ENCODE measurements at places on chromosomes 2 and 18. TPM values are rescaled to one million over a fixed set of nuclear protein-coding genes. Genes with fewer than 3 reads are reported as not detected.

The SDC1 gene
- total RNA-seq, result 24.3 TPM

The GALNT13 gene
- total RNA-seq, result not detected

The CDKL4 gene
- total RNA-seq, result 1.4 TPM

The CRYGD gene
- total RNA-seq, result not detected

- H3K4me1 ChIP-seq, result peaks cover 5% of the 10 kb centered on the region
- no peak overlapping the region for H3K27ac ChIP-seq
- H3K4me3 ChIP-seq, result no peak overlapping the region
- no peak for DNase-seq
Measured at GRCh38 chr2:187215532-187216240, 232.4 kb downstream of the CALCRL start.

GRCh38 chr18:74342416-74343043 lies 26.9 kb downstream of the C18orf63 start:
- DNase-seq, result no peak
- no peaks in the 10 kb centered on the region for H3K36me3 ChIP-seq
- H3K27ac ChIP-seq, result no peak overlapping the region
- no peaks in the 10 kb centered on the region for H3K27me3 ChIP-seq

DNA sequence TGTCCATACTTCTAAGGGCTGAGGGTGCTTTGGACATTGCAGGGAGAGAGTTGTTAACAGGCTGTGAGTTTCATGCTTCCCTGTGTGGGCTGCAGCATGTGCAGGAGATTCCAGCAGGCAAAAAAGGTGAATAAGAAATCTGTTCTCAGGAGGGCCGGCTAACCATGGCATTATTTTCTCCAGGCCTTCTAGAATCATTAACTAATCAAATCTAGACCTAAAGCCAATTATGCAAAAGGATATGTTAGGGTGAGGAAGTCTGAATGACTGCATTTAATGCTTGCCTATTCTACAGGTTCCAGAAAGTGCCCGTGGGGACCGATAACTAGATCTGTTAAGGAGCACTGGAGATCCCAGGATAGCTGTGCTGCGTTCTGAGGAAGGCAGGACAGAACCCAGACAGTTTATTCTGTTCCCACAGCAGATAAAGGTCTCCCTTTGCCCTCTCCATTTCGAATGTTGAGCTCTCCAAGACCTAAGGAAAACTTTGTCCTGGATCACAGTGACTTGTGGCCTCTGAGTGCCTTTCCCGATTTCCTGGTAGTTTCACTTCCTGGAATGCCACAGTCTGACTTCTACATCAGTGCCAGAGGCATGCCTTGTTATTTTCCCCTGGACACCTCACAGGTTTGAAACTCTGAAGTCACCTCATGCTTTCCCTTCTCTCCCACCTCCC lies 50.0 kb upstream of the ZFP36L2 start:
- no peak for DNase-seq
- H3K27ac ChIP-seq, result peak overlapping the region; percentile 14
- H3K4me1 ChIP-seq, result no peaks in the 10 kb centered on the region
- H3K36me3 ChIP-seq, result no peaks in the 10 kb centered on the region
- H3K27me3 ChIP-seq, result no peaks in the 10 kb centered on the region

- H3K27me3 ChIP-seq, result no peaks in the 10 kb centered on the region
- H3K36me3 ChIP-seq, result no peaks in the 10 kb centered on the region
- H3K27ac ChIP-seq, result no peak overlapping the region
- DNase-seq, result no peak
Measured at GRCh38 chr2:240400371-240401161, 34.9 kb upstream of the GPC1 start.

DNA sequence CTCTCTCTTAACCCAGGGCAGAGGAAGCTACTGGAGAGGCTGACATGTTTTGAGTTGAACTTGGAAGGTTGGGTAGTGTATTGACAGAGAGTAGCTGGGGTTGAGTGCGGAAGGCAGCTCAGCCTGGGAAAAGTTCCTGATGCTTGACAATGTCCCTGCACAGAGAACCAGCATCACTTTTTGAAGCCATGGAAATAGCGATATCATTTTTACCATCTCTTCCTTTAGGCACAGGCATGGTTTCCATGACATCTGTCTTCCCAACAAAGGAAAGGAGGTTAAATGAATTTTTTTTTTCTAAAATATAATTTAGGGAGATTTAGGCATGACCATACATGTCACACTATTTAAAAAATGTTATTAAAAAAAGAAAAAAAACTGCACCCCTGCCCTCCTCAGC lies 78.3 kb upstream of the KCNE4 start:
- H3K36me3 ChIP-seq, result no peaks in the 10 kb centered on the region
- no peaks in the 10 kb centered on the region for H3K27me3 ChIP-seq
- no peak for DNase-seq
- H3K4me1 ChIP-seq, result no peaks in the 10 kb centered on the region
- H3K27ac ChIP-seq, result no peak overlapping the region

GRCh38 chr18:79606621-79607331 lies 72.8 kb upstream of the CTDP1 start:
- no peak overlapping the region for H3K4me3 ChIP-seq
- H3K27ac ChIP-seq, result no peak overlapping the region
- H3K36me3 ChIP-seq, result no peaks in the 10 kb centered on the region
- no peaks in the 10 kb centered on the region for H3K4me1 ChIP-seq
- no peaks in the 10 kb centered on the region for H3K27me3 ChIP-seq

GRCh38 chr2:71647356-71647755 lies 194.0 kb downstream of the DYSF start:
- H3K27ac ChIP-seq, result no peak overlapping the region
- no peaks in the 10 kb centered on the region for H3K36me3 ChIP-seq
- no peak overlapping the region for H3K4me3 ChIP-seq
- H3K27me3 ChIP-seq, result no peaks in the 10 kb centered on the region
- H3K4me1 ChIP-seq, result no peaks in the 10 kb centered on the region
- no peak for DNase-seq

DNA sequence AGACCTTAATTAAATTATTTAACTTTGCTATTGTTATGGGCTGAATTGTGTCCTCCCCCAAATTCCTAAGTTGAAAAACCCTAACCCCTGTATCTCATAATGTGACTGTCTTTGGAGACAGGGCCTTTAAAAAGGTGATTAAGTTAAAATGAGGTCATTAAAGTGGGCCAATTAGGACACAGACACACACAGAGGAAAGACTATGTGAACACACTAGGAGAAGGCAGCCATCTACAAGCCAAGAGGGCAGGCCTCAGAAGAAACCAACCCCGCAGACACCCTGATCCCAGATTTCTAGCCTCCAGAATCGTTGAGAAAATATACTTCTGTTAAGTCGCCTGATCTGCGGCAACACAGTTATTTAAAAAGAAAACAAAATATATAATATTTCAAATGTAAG lies 6.4 kb downstream of the STK17B start:
- H3K36me3 ChIP-seq, result no peaks in the 10 kb centered on the region
- H3K4me1 ChIP-seq, result peaks cover 26% of the 10 kb centered on the region
- no peak overlapping the region for H3K4me3 ChIP-seq

DNA sequence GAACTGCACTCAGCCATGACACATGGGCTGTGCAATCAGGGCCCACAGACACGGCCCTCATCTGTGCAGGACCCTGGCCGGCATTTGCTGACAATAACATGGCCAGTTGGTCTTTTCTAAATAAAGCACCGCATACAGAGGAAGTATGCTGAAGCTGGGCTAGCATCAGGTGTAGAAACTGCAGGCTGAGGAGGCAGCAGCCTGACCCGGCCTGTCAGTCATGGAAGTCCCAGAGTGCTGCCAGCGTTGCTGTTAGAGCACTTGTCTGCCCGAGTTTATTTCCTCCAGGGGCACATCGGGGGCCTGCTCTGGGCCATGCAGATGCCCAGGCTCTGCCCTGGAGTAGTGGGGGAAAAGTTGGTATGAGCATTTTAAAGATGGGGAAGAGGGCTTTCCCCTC lies 4.1 kb upstream of the PTPN18 start:
- DNase-seq, result no peak
- no peaks in the 10 kb centered on the region for H3K27me3 ChIP-seq
- no peak overlapping the region for H3K4me3 ChIP-seq
- peaks cover 5% of the 10 kb centered on the region for H3K4me1 ChIP-seq

DNA sequence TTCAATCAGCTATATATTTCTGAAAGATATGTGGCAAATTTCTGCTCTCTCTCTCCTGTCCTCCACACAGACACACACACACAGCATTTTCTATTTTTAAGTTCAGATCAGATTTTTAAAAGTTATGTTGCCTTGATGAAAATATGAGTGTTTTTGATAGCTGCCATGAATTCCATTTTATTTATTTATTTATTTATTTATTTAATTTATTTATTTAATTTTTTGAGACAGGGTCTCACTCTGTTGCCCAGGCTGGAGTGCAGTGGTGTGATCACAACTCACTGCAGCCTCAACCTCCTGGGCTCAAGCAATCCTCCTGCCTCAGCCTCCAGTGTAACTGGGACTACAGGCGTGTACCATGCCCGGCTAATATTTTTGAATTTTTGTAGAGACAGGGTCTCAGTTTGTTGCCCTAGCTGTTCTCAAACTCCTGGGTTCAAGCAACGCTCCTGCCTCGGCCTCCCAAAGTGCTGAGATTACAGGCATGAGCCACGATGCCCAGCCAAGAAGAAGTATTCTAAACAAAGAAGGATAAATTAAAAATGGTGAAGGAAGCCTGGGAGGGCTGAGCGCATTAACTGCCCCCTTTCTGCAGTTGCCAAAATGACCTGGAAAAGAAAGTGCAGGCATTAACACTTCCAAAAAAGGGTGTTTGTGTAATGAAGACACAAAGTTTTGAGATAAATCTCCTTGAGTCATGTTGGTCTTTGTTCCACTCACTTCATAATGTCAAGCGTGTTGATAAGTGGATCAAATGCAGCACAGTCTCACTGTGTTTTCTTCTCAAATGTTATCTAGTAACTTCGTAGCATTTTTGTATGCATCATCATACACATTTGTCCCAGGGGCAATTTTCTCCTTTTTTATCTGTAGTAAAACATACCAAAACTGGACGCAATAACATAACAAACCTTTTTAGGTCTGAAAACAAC lies 11.1 kb upstream of the IMPA2 start:
- H3K4me3 ChIP-seq, result no peak overlapping the region
- DNase-seq, result no peak
- H3K27me3 ChIP-seq, result no peaks in the 10 kb centered on the region

Measured in Caco-2 (cell line).